Left kidney (tissue), 8 donors: ENCODE measurements at places on chromosomes 5 and 9. TPM values are rescaled to one million over a fixed set of nuclear protein-coding genes. Genes with fewer than 3 reads are reported as not detected.

DNA sequence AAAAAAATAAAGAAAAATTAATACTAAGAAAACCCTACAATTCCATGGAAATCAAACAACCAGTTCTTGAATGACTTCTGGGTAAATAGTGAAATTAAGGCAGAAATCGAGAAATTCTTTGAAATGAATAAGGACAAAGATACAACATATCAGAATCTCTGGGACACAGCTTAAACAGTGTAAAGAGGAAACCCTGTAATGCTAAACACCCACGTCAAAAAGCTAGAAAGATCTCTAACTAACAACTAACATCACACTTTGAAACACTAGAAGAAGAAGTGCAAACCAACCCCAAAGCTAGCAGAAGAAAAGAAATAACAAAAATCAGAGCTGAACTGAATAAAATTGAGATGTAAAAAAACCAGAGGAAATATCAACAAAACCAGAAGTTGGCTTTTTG, 114.6 kb upstream of the CD180 start:
- DNase-seq, result no peak

DNA sequence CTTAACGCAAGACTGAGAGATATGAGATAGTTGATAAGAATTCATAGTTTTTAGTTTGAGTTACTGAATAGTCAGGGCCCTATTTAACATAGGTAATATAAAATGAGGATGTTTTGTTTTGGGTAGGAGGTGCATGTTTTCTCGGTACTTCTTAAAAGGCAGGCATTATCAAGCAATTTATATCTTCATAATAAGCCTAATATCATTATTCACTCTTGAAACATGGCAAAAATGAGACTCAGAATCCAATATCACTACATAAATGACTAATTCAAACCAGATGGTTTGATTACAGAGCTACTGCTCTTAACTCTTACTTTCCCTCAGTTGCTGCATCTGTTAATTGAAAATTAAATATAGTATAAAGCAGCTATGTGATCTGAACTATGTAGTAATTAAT, 2038.7 kb downstream of the EFNA5 start:
- DNase-seq, result no peak

- peak; percentile 41 for DNase-seq
Observed at GRCh38 chr9:98118640-98119601, at the start of gene TRIM14. Gene TRIM14, minus strand, starts transcription at chr9:98119222. Its CDS starts 34 bp downstream, at chr9:98119188.

- no peak for DNase-seq
Observed at GRCh38 chr5:13081116-13081515, 863.4 kb downstream of the DNAH5 start.

GRCh38 chr9:21730899-21731298, 71.5 kb upstream of the MTAP start:
- DNase-seq, result no peak

- DNase-seq, result no peak
Observed at GRCh38 chr5:43244823-43245565, 53.0 kb downstream of the NIM1K start.

GRCh38 chr9:98263080-98263479, 7.6 kb upstream of the TBC1D2 start:
- DNase-seq, result no peak

DNA sequence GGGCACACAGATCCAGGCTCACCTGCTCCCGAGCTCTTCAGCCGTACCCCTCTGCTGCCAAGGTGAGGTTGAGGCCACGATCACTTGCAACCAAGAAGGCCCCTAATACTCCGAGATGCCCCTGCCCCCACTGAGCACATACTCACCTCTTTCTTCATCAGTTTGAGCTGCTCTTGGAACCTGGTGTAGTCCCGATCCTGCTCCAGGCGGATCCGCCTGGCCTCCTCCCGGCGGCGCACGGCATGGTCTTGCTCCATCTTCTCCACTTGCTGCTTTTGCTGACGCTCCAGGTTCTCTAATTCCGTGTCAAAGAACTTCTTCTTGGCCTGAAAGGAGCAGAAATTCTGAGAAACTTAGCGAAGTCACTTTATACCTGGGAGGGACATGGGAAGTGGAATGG, 75.7 kb upstream of the FBXW11 start:
- DNase-seq, result no peak

DNA sequence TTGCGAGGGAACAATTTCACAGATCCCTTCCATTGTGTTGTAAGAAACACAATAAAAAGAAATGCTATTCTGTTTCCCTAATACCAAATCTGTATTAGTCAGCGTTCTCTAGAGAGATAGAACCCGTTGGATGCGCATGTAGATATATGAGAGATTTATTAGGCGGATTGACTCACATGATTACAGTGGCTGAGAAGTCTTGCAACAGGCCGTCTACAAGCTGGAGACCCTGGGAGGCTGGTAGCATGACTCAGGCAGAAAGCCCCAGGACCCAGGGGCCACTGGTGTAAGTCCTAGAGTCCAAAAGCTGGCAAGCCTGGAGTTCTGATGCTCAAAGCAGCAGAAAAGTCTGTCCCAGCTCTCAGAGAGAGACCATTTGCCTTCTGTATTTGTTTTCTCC, 18.4 kb upstream of the IL17B start:
- DNase-seq, result no peak

GRCh38 chr5:59317023-59317773, 576.3 kb downstream of the PDE4D start:
- no peak for DNase-seq

DNA sequence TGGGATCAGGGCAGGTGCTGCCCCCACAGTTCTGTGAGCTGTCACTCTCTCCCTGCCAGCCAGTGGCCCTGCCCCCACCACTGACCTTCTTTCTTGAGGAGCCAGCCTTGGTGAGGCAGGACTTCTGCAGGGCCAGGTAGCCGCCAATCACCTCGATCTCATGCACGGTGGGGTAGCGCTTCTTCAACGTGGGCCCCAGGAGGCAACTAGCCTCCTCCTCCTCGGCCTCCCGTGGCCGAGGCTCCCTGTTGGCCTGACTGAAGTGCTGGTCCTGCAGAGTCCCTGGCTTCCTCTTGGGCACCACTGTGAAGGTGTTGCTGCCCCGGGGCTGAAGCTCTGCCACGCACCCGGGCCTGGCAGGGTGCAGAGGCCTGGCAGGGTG, 1.6 kb downstream of the TPRN start:
- DNase-seq, result no peak

GRCh38 chr5:119943148-119943547, 313.8 kb downstream of the FAM170A start:
- no peak for DNase-seq

DNA sequence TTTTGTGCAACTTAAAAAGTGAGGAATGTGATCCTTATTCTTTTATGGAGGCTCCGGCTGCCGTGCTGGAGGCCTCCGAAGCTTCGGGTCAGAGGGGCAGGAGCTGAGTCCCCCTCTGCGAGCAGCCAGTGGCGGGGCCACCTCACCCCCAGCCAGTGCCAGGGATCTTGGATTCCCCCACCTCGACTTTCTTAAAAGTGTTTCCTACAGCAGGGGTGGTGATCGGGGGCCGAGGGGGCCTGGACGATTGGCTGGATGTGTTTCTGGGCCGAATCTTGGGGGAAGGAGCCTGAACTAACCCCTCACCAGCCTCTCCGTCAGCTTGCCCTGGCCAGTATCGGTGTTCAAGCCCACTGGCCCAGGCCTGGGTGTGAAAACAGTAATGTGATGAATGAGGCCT, 92.2 kb upstream of the LMX1B start:
- no peak for DNase-seq

GRCh38 chr9:121939643-121940042, 153.5 kb downstream of the TTLL11 start:
- no peak for DNase-seq

Gene N4BP3
- polyA plus RNA-seq, result 3.4 TPM

Gene PGGT1B
- polyA plus RNA-seq, result 38.5 TPM

Gene RPS14
- 1,953 TPM for polyA plus RNA-seq

Gene MVB12B
- 15.0 TPM for polyA plus RNA-seq
